ENCODE measurements at places on chromosomes 7 and 10.

DNA sequence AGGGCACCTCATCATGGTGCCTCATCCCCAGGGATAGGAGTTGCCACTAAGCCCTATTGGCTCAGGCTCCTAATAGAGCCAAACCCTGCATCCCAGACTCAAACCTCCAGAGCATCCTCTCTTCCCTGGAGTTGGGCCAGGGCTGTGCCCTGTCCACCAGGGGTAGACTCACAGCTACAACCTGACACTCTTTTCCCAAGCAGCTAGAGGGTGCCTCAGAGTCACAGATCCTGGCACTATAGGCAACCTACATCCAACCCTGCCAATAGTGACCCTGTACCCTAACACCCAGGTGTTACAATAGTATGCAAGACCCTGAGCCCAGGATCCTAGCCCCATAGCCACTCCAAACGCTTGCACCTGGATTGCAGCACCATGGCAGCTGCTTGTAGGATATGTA lies 64.0 kb upstream of the PLA2G12B start:
- DNase-seq: no peak

DNA sequence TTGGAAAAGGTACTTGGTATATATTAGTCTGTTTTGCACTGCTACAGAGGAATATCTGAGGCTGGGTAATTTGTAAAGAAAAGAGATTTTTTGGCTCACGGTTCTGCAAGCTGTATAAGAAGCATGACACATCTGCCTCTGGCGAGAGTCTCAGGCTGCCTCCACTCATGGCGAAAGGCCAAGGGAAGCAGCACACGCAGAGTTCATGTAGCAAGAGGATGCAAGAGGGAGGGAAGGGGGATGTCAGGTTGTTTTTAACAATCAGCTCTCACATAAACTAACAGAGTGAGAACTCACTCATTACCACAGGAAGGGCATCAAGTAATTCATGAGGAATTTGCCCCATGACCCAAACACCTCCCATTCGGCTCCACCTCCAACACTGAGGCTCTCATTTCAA lies 484.8 kb upstream of the DPP6 start:
- DNase-seq: no peak

- no peak for DNase-seq
These were observed 15.1 kb upstream of the SH3PXD2A start for GRCh38 chr10:103870516-103870915.

DNA sequence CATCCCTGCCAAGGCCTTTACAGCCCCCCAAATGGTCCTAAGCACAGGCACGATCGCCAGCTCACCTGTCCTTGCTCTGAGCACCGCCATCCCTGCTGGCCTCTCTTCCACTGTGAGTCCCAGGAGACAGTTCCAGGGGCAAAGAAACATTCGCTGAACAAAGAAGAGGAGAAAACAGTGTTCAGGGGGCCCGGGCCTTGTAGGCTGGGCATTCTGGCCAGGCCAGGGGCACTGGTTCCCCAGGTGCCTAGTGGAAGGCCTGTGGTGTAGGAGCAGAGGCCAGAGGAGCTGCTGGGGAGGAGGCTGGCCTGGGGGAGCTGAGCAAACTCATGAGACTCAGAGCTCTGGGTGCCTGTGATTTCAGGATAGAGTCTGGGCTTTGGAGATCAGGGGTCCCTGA lies 22.6 kb downstream of the AQP1 start:
- DNase-seq: no peak

GRCh38 chr10:77582710-77583115 lies 54.9 kb downstream of the KCNMA1 start:
- no peak for DNase-seq

DNA sequence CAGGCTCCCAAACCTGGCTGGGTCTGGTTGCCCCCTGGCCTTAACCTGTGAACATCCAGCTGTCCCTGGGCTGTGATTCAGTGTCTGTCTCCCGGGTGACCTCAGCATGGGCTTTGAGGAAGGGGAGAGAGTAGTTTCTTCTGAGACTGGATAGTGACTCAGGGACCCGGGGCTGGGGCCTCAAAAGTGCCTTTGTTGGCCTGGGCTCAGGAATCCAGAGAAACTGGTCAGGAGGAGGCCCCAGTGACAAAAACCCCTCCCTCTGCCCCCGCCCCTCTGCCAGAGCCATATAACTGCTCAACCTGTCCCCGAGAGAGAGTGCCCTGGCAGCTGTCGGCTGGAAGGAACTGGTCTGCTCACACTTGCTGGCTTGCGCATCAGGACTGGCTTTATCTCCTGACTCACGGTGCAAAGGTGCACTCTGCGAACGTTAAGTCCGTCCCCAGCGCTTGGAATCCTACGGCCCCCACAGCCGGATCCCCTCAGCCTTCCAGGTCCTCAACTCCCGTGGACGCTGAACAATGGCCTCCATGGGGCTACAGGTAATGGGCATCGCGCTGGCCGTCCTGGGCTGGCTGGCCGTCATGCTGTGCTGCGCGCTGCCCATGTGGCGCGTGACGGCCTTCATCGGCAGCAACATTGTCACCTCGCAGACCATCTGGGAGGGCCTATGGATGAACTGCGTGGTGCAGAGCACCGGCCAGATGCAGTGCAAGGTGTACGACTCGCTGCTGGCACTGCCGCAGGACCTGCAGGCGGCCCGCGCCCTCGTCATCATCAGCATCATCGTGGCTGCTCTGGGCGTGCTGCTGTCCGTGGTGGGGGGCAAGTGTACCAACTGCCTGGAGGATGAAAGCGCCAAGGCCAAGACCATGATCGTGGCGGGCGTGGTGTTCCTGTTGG lies at the start of gene CLDN4:
CLDN4 (plus strand) TSS at position 316 of the 903 bp plus-strand sequence; CDS start at position 522, 206 bp downstream.
- DNase-seq: no peak

DNA sequence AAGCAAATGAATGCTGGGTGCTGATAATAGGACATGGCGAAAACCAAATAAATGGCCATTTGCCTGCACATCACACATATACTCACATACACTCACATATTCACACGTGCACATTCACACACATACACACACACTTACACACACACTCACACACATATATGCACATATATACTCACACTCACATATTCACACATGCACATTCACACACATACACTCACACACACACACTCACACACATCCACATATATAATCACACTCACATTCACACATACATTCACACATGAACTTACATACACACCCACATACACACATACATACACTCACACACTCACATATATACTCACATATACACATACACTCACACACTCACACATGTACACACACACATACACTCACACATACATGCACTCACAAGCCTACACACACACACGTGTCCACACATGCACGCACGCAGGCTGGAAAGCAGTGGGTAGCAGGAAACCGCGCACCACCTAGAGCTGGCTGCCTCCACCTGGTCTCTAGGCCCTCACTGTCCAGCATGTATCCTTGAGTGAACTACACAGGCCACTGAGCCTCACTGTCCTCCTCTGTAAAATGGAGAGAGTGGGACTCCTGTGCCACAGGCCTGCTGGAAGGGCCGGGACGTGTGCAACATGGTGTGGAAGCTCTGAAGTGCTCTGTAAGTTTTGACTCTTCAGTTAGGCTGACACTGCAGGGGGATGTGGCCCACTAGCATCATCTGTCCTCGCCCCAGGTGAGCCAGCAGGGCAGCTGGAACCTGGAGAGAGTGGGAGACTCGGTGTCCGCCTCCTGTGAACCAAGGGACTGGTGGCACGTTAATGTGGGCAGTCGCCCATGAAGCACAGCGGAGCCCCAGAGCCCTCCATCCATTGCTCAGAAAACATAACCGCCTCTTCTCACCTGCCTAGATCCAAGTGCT lies 14.9 kb downstream of the TMEM72 start:
- DNase-seq: no peak
